ENCODE measurements at places on chromosomes 7 and 10. TPM values are rescaled to one million over a fixed set of nuclear protein-coding genes. Genes with fewer than 3 reads are reported as not detected.

TWIST1 gene
- 322 TPM for total RNA-seq

ZNF37A gene
- 13.4 TPM for total RNA-seq

MYPN gene
- total RNA-seq: 1.1 TPM

BMPR1A gene
- 87.5 TPM for total RNA-seq

TBC1D12 gene
- total RNA-seq: 16.9 TPM

NPFFR1 gene
- total RNA-seq: not detected

LIMK1 gene
- 47.1 TPM for total RNA-seq

ZFAND2A gene
- total RNA-seq: 19.8 TPM

KDM7A gene
- 4.4 TPM for total RNA-seq

OPN4 gene
- not detected for total RNA-seq

TRUB1 gene
- total RNA-seq: 25.0 TPM

CPEB3 gene
- total RNA-seq: 0.81 TPM

HELLS gene
- total RNA-seq: 6.6 TPM

PRSS37 gene
- not detected for total RNA-seq

CLEC2L gene
- total RNA-seq: not detected

ZNF425 gene
- 2.6 TPM for total RNA-seq

CPXM2 gene
- 16.8 TPM for total RNA-seq

OPALIN gene
- not detected for total RNA-seq

MEIG1 gene
- total RNA-seq: not detected

CHAT gene
- not detected for total RNA-seq

TMEM196 gene
- total RNA-seq: not detected

VWDE gene
- not detected for total RNA-seq

SPDYE2 gene
- not detected for total RNA-seq

KLHDC10 gene
- 29.9 TPM for total RNA-seq

DRGX gene
- total RNA-seq: not detected

LOXL4 gene
- total RNA-seq: 93.3 TPM

ENO4 gene
- 1.3 TPM for total RNA-seq

MYL7 gene
- total RNA-seq: not detected

ELFN1 gene
- 36.8 TPM for total RNA-seq

SRGN gene
- total RNA-seq: 132 TPM

FAM25G gene
- total RNA-seq: not detected

FAM131B gene
- total RNA-seq: 1.3 TPM

NPC1L1 gene
- not detected for total RNA-seq

C10orf71 gene
- total RNA-seq: not detected

TUBB8 gene
- not detected for total RNA-seq

MACC1 gene
- total RNA-seq: 0.24 TPM

ENKUR gene
- not detected for total RNA-seq

ZNF511 gene
- 23.2 TPM for total RNA-seq

NRAP gene
- total RNA-seq: not detected

ZDHHC4 gene
- 43.8 TPM for total RNA-seq

GRIFIN gene
- not detected for total RNA-seq

NPTX2 gene
- 9.6 TPM for total RNA-seq

IFIT3 gene
- total RNA-seq: 59.7 TPM

HMX2 gene
- total RNA-seq: not detected

TAS2R41 gene
- 0.49 TPM for total RNA-seq

CTNNA3 gene
- total RNA-seq: under 0.01 TPM

DPCD gene
- 33.9 TPM for total RNA-seq

COA1 gene
- 37.8 TPM for total RNA-seq

MDFIC gene
- total RNA-seq: 87.0 TPM

ZP3 gene
- 2.3 TPM for total RNA-seq

Measured in hair follicle dermal papilla cell (primary cell).